ENCODE measurements at places on chromosomes 13 and 19. TPM values are rescaled to one million over a fixed set of nuclear protein-coding genes. Genes with fewer than 3 reads are reported as not detected.

The GPR32 gene
- total RNA-seq: not detected

The RAVER1 gene
- 53.8 TPM for total RNA-seq

The NCR1 gene
- not detected for total RNA-seq

The ALKBH6 gene
- 56.9 TPM for total RNA-seq

The FXYD1 gene
- not detected for total RNA-seq

The ZNF568 gene
- total RNA-seq: 2.8 TPM

The CBARP gene
- not detected for total RNA-seq

The ZNF878 gene
- total RNA-seq: not detected

The IL11 gene
- not detected for total RNA-seq

Data from Peyer's patch (tissue), 4 donors.